Endothelial cell of umbilical vein (primary cell): ENCODE measurements at places on chromosomes 3 and 15. TPM values are rescaled to one million over a fixed set of nuclear protein-coding genes. Genes with fewer than 3 reads are reported as not detected.

DNA sequence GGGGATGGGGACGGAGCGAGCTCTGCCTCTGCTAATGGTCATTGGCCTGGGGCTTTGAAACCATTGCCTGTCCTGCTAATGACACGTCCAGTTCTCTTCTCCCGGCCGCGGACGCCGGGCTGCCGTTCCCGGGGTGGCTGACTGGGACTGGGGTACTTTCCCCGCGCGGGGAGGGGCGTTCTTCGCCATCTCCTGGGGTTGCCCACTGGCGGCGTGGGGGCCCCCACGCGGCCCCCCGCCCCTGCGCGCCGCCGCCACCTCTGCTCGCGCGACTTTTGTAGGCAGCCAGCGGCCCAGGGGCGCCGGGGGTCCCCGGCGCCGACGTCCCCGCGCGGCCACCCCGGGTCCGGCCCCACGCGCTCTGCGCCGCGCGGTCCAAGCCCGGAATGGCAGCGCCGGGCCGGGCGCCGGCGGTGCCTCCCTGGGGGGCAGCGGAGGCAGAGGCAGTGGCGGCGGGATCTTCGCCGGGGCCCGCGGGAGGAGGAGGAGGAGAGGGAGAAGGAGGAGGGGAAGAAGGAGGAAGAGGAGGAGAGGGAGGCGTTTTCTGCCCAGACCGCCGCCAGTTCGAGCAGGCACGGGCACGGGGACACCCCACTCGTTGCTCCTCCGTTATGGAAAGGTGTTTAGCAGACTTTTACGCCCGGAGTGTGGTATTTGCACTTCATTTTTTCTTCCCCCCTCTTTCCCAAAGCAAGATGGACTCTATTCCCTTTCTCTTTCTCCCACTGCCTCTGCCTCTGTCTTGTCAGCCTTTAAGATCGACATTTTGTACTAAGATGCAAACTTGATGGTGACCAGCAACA, 2.3 kb downstream of the BBX start:
- DNase-seq = peak; percentile 52
- H3K4me1 ChIP-seq = peaks cover 8% of the 10 kb centered on the region
- no peaks in the 10 kb centered on the region for H3K36me3 ChIP-seq
- H3K27ac ChIP-seq = peak overlapping the region; percentile 49
- H3K4me3 ChIP-seq = peak overlapping the region; percentile 86

GRCh38 chr15:49748791-49749190, 127.9 kb downstream of the DTWD1 start:
- no peak overlapping the region for H3K4me3 ChIP-seq
- no peak overlapping the region for H3K27ac ChIP-seq
- no peaks in the 10 kb centered on the region for H3K27me3 ChIP-seq
- DNase-seq = no peak

DNA sequence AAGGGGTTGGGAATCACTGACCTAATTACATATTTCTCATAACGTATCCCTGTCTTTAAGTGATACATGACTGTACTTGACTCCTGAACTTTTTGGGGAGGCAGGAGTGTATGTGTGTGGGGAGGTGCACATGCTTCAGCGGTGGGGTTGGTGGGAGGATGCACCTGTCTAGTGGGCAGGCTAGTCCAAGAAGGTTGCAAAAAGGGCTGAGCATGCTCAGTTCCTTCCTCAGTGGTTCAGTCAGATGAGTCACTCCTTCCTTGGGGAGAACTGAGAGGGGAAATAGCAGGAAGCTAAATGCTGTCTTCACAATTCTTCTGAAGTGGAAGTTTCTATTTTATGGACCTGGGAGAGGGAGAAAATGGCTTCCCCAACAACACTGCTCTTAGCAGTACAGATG, 24.6 kb upstream of the AP4E1 start:
- H3K27me3 ChIP-seq = no peaks in the 10 kb centered on the region
- H3K4me3 ChIP-seq = no peak overlapping the region
- DNase-seq = peak; percentile 71
- no peaks in the 10 kb centered on the region for H3K36me3 ChIP-seq
- H3K4me1 ChIP-seq = peaks cover 23% of the 10 kb centered on the region

GRCh38 chr3:10007126-10007782, 19.0 kb upstream of the FANCD2 start:
- H3K4me3 ChIP-seq = no peak overlapping the region
- no peak overlapping the region for H3K27ac ChIP-seq
- peaks cover 12% of the 10 kb centered on the region for H3K4me1 ChIP-seq

- H3K4me3 ChIP-seq = no peak overlapping the region
- no peaks in the 10 kb centered on the region for H3K27me3 ChIP-seq
- peaks cover 13% of the 10 kb centered on the region for H3K36me3 ChIP-seq
- DNase-seq = no peak
- H3K27ac ChIP-seq = no peak overlapping the region
- H3K4me1 ChIP-seq = peaks cover 21% of the 10 kb centered on the region
Measured at GRCh38 chr3:170863816-170864215, 6.2 kb downstream of the RPL22L1 start.

- DNase-seq = peak; percentile 53
- no peaks in the 10 kb centered on the region for H3K36me3 ChIP-seq
- H3K27ac ChIP-seq = no peak overlapping the region
- no peak overlapping the region for H3K4me3 ChIP-seq
- no peaks in the 10 kb centered on the region for H3K27me3 ChIP-seq
Measured at GRCh38 chr3:52005571-52005986, 9.9 kb upstream of the RPL29 start.

Gene CYP1A1
- total RNA-seq = 5.8 and 7.6 TPM in 2 replicates

Gene GOLGA8R
- total RNA-seq = 2.0 and 2.2 TPM in 2 replicates
